Stimulated activated CD8-positive, alpha-beta memory T cell treated with anti-CD3 and anti-CD28 coated beads, Interleukin-7, amount 100 ng/mL, for 1 hour (primary cell): ENCODE measurements at places on chromosomes 2 and 18.

DNA sequence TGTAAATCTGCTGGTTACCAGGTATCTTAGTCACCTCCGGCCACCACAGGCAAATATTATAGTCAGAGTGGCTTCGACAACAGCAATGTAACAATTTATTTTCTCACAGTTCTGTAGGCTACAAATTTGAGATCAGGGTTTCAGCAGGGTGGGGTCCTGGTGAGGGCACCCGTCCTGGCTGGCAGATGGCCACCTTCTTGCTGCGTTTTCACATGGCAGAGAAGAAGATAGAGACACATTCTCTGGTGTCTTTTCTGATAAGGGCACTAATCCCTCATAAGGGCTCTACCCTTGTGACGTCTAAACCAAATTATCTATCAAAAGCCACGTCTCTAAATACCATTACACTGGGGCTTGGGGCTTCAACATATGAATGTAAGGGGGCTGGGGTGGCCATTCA is 843.2 kb upstream of the FANCL start:
- DNase-seq, result no peak

- DNase-seq, result no peak
Measured at GRCh38 chr18:46426679-46427047, 230.4 kb downstream of the LOXHD1 start.

DNA sequence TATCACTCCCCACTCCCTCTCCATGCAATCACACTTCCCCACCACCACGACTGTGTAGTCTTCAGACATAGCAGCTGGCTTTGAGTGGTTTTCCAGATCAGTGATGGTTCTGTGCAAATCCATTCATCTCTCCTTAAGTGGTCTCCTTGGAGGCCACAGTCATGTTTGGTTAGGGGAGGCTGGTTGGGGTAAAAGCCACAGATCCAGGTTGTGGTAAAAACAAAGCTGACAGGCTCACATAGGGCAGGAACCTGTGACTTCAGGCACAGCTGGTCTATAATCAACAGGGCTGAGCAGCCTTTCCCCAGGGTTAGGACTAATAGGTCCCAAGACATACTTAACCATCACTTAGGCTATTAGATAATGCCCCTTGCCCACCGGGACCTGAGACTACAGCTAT is 46.2 kb upstream of the FZD7 start:
- no peak for DNase-seq

GRCh38 chr18:37452682-37453385 is 112.8 kb downstream of the CELF4 start:
- DNase-seq, result no peak

- no peak for DNase-seq
Measured at GRCh38 chr2:86563650-86564061, 413 bp upstream of the CHMP3 start.

- no peak for DNase-seq
Measured at GRCh38 chr2:220572385-220572784, 945.0 kb downstream of the SLC4A3 start.

GRCh38 chr2:132725148-132725547 is 55.1 kb upstream of the LYPD1 start:
- DNase-seq, result no peak

DNA sequence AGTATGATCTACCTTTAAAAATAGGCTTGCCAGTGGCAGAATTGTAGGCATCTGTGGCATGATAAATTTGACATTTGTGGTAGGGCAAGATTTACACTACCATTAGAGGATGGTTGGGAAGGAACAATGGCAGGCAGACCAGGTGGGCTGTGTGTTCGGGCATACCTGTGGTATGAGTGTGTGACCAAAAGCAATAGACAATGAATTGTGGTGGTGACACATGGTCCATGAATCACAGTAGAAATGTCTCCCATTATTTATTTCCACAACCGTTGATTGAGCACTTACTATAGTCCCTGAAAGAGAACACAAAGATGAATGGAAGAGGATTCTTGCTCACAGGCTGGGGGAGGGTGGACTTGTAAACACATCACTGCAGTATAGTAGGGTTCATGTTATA is 29.9 kb upstream of the RUFY4 start:
- no peak for DNase-seq

DNA sequence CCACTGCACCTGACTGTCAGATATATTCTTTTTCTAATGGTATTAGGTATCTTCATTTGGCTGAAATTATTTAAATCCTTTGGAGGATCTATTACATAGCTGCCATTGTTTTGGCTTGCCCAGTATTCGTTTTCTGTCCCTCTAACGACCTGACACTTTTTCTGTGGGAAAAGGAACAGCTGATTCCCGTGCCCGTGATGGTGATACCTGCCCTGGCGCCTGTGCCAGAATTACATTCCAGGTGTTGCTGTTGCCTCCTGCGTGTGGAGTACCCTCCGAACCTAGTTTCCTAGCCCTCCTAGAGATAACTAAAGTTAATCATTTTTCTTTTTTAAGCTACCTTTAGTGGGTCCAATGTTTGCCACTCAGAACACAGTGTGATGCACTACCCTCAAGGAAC is 14.0 kb downstream of the HOXD1 start:
- DNase-seq, result no peak

DNA sequence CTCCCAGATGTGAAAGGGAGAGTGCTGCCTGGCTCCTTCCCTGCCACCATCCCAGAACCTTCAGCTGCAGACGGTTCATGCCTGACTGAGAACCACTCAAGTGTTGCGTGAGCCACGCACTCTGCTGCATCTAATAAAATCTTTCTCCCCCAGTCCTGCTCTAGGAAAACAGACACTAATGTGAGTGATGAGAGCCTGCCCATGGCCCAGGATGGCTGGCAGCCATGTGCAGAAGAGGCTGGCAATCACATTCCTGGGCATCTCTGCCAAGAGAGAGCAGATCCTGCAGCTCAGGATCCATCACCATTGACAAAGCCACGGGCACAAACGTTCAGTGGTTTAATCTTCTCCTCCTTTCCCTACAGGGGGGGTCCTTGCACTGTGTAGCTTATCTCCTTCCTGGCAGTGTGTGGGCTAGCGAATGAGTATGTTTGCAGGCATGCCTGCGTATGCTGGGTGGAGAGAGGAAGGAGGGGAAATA is 477.5 kb downstream of the SLC4A3 start:
- no peak for DNase-seq

GRCh38 chr2:120934574-120935338 is 199.1 kb downstream of the GLI2 start:
- DNase-seq, result no peak

DNA sequence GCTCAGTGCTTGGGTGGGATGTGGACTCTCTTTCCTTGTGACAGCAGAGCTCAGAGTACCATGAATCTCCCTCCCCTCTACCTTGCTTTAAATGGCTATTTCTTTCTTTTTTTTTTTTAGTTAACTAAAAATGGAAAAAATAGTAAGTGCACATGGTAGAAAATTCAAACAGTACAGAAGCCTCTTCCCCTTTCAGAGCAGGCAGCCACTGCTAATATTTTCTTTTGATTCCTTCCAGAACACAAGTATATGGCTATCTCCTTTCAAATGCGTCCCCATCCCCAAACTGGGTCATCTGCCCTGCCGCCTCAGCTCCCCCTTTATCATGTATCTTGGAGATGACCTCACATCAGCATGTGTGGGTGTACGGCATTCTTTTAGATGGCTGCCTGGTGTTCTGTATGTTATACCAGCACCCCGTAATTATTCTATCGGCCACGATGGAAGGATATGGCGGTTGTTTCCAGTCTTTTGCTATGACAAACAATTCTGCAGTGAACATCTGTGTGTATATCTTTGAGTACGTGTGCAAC is 70.5 kb upstream of the DLX2 start:
- DNase-seq, result no peak

DNA sequence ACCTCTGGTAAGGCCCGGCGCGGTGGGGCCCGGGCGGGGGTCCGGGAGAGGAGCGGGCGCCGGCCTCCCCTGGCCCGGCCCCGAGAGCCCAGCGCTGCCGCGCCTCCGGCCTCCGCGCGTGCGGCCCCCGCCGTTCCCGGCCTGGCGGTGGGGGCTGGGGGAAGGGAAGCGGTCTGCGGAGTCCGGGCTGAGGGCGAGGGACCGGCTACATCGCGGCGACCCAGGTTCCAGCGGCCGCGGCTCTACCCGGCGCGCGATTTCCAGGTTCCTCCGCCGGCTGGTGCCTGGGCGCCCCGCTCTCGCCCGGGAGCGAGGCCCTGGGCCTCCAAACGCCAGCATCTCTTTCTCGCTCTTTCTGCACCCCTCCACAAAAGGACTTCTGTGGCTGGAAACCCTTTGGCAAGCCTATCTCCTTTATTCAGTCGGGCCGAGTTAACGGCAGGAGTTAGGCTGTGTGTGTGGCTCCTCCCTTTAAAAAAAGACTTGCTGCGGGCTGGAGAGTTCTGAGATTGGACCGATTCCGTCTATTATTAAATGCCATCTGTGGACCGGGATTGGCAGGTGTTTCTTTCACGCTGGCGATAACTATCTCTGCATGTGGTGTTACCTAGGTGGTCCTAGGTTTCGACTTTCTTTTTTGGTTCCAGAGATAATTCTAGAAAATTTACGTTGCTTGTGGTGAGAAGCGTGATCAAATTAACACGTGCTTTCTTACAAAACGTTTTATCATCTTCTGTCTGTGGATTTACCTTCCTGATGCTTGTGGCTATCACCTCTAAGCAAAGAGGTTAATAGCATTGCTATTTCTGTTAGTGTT is 592 bp downstream of the ME2 start:
- no peak for DNase-seq

DNA sequence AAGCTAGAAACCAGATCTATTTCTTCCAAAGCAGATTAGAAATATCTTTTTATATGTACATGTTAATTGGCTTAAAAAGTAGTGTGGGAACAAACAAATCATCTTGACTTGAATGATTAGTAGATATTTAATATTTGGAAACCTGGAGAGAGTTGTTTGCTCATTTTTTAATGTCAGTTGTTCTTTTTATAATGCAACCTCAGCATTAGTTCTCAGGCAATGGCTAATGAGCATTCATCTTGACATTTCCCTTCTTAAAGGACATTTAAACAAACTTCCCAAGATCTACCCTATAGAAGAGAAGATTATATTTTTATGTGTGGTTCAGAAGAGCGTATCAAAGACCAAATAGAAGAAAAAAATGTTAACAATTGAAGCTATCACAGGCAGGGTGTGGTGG is 334.0 kb downstream of the CTNNA2 start:
- no peak for DNase-seq

GRCh38 chr2:50143822-50144575 is 887.9 kb downstream of the NRXN1 start:
- DNase-seq, result no peak

GRCh38 chr2:227576110-227576509 is 22.6 kb upstream of the SCYGR2 start:
- no peak for DNase-seq

DNA sequence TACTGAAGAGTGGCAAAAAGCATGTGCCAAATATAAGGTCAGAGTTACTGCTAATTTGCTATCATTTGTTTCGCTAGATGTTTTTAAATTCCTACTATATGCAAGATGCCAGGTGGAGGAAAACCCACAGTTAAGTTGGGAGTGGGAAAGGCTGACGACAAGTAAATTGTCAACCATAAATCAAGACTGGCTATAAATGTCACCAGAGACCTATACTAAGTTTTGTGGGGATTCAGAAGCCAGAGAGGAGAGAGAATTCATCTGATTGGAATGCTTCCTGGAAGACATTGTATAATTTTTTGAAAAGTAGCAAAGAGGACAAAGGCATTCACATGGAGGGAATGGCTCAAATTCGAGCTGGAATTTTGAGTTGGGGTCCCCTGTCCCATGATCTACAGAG is 64.3 kb downstream of the CFAP221 start:
- no peak for DNase-seq

DNA sequence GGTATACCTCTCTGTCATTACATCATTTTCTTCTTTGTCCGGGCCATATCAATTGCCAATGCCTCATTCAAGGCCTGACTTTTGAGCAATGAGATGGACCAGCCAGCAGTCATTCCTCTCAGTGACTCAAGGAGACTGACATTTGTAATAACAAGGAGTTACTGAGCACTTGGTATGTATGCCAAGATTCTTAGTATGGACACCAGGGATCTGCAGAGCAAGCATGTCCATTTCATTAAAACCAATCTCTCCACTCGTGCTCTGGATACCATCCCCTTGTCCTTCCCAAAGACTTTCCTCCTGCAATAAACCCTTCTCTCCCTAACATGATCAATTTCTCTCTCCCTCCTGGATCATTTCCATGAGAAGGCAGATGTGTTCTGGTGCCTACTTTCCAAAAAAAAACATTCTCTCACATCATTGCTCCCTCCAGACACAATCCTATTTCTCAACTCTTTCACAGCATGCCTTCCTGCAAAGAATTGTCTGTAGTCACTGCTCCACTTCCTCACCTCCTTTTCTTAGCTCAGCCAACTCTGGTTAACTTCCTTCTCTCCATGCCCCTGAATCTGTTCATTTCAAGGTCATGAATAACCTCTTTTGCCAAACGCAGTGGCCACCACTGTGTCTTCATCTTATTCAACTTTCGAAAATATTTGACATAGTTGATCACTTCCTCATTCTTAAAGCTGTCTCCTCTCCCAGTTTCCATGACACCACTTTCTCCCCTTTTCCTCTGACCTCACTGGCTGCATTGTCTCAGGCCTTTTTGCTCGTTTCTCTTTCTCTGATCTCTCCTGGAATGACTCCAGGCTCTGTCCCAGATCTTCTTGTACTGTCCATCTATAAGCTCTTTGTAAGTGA is 102.8 kb upstream of the CYP1B1 start:
- DNase-seq, result no peak

- DNase-seq, result no peak
Measured at GRCh38 chr2:113277474-113278072, 1.1 kb downstream of the PAX8 start.

DNA sequence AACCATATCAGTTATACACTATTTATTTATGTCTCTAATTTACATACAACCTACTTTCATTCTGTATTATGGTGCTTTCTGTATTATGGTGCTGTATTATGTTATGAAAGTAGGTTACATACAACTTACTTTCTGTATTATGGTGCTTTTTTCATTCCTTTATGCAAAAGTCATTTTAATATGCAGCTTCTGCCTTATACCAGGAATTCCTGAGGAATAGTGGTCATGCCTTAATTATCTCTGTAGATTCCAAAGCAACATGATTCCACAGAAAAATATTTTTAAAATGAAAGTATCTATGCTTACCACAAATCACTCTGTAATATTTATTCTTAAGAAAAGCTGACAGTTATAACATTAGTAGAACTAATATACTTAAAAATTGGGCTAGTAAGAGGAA is 922.0 kb upstream of the NRXN1 start:
- DNase-seq, result no peak

- no peak for DNase-seq
Measured at GRCh38 chr2:159902722-159903121, 104.7 kb upstream of the CD302 start.

- DNase-seq, result no peak
Measured at GRCh38 chr2:127080938-127081755, 25.8 kb downstream of the BIN1 start.

DNA sequence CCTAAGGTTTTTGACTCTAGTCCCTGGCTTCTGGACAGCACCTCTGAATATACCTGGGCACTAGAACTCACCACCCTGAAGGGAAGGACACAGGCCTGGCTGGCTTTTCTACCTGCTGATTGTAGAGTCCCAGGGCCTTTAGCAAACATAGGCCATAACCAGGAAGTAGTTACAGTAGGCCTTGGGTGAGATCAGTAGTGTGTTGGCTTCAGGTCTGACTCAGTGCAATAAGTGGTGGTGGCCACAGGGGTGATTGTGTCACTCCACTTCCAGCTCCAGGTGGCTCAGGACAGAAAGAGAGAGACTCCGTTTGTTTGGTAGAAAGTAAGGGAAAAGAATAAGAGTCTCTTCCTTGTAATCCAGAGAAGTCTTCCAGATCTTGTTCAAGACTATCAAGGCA is 101.7 kb upstream of the LGALSL start:
- no peak for DNase-seq
